ENCODE measurements at places on chromosomes 16 and 17.

GRCh38 chr17:39667945-39668924 is at the start of gene PNMT:
PNMT (plus strand) TSS chr17:39668453; CDS start chr17:39668476, 23 bp downstream.
- peak; percentile 66 for DNase-seq

GRCh38 chr17:48002916-48003416 is 32.1 kb downstream of the CDK5RAP3 start:
- no peak for DNase-seq

DNA sequence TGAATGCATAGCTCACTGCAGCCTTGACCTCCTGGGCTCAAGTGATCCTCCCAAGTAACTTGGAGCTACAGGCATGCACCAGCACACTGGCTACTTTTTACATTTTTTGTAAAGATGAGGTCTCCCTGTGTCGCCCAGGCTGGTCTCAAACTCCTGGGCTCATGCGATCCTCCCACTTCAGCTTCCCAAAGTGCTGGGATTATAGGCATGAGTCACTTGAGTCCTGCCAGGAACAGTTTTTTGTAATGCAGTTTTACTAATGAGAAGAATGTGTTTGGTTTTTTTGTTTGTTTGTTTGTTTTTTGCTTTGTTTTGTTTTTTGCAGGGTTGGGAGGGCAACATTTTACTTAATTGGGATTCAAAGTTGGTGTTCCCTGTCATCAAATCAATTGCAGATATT is 22.2 kb downstream of the SOST start:
- no peak for DNase-seq

- DNase-seq = peak; percentile 66
These were observed at the start of gene SYNGR2 for GRCh38 chr17:78168242-78168902. SYNGR2 (plus strand) TSS chr17:78168581; CDS start chr17:78168617, 36 bp downstream.

DNA sequence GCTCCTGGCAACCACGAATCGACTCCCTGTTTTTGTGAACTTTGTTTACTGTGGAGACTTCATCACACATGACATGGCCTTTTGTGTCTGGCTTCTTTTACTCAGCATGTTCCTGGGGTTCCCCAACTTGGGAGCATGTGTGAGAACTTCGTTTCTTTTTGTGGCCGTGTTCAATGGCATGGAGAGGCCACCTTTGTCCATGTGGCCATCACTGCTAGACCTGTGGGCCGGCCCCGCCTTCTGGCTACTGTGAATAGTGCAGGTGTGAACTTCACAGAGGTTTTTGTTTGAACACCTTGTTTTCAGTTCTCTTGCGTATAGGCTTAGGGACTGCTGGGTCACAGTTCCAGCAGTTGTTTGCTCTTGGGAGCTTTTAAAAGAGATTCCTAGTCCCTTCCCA is 5.7 kb upstream of the SLC38A8 start:
- no peak for DNase-seq

- no peak for DNase-seq
These were observed 20.9 kb upstream of the FASN start for GRCh38 chr17:82118815-82119380.

DNA sequence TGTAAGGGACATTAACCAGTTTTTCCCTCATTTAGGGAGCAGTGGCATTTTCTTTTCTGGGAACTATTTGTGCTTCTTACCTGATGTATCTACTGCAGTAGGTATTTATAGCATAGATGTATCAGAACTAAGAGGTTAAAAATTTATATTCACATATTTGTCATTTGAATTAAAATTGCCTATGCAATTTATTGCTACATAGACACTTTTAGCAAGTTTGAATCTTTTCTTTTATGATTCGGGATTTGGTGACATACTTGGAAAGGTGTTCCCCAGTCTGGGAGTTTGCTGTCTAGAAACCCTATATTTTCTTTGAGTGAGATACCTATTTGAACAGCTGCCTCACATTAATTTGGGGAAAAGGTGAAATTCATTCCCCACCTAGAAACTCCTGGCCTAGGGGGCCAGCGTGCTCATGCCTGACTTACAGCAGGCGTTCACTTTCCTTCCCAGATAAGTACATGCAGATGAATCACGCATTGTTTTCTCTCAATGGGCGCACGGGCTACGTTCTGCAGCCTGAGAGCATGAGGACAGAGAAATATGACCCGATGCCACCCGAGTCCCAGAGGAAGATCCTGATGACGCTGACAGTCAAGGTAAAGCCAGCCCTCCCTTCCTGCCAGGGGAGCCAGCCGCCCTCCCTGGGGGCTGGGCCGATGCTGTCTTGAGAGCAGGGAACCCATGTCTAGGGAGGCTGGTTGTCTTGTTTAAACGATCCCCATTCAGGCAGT is 73.8 kb downstream of the SDR42E1 start:
- no peak for DNase-seq

DNA sequence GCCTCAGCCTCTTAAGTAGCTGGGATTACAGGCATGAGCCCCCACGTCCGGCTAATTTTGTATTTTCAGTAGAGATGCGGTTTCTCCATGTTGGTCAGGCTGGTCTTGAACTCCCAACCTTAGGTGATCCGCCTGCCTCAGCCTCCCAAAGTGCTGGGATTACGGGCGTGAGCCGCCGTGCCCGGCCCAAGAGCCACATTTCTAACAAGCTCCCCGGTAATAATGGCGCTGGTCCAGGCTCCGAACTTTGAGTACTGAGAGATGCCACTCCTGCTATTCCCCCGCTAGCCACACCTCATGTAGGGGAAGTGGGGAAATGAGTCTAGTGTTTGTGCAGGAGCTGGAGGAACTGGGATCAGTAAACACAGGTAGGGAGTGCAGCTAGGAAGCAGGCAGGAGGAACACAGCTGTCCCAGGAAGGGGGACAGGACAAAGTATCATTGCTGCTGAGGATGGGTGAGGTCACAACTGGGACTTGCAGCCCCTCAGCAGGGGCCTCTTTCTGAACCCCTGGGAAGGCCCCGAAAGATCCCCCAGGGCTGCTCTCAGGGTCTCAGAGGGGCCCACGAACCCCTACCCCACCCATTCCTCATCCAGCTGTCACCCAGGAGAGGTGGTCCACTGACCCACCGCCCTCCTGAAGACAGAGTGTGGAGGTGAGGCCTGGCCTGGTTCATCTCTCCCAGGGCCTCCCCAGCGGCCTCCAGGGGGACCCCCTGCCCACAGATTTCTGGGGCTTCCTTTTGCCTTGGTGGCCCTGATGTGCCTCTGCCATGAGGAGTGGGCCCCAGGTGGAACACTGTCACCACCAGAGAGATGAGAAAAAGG is 3.7 kb upstream of the KREMEN2 start:
- no peak for DNase-seq

DNA sequence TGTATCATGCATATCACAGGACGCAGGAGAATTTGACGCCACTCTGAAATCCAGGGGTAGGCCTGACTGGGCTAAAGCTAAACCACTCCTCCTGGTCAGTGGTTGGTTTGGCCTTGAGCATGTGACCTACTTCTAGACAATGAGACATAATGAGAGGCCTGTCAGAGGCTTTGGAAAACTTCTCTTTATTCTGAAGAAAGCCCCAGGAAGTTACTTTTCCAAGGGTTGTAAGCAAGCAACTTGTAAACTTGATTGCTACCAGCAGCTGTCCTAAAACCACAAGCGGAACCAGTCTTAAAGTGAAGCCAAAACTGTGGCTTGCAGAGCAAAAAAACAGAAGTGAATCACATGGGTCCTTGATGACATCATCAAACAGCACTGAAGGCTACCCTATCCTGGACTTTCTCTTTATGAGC is 138.2 kb upstream of the COX10 start:
- no peak for DNase-seq

GRCh38 chr16:15523092-15523541 is 88.7 kb downstream of the BMERB1 start:
- DNase-seq = no peak

- no peak for DNase-seq
These were observed 278.0 kb upstream of the SALL1 start for GRCh38 chr16:51429041-51429440.

- DNase-seq = peak; percentile 2
These were observed 1.0 kb downstream of the HERPUD1 start for GRCh38 chr16:56932721-56933619.

- no peak for DNase-seq
These were observed 1.2 kb upstream of the MPP3 start for GRCh38 chr17:43834106-43834505.
